Activated CD4-positive, alpha-beta memory T cell treated with anti-CD3 and anti-CD28 coated beads for 36 hours (primary cell): ENCODE measurements at places on chromosomes 3 and 15. TPM values are rescaled to one million over a fixed set of nuclear protein-coding genes. Genes with fewer than 3 reads are reported as not detected.
A peak's percentile ranks its signal among the peaks of the same experiment; 100 is the strongest.

The COL6A5 gene
- total RNA-seq = not detected

The EXD1 gene
- not detected for total RNA-seq

The TMEM207 gene
- total RNA-seq = not detected

The PLSCR5 gene
- not detected for total RNA-seq

The BTLA gene
- 17.3 TPM for total RNA-seq

The AQP9 gene
- 0.26 TPM for total RNA-seq

The IQCF2 gene
- not detected for total RNA-seq

The TMEM108 gene
- not detected for total RNA-seq

The TERC gene
- 11.5 TPM for total RNA-seq

The KNG1 gene
- not detected for total RNA-seq

The SERPINI2 gene
- not detected for total RNA-seq

The COL6A6 gene
- total RNA-seq = not detected

DNA sequence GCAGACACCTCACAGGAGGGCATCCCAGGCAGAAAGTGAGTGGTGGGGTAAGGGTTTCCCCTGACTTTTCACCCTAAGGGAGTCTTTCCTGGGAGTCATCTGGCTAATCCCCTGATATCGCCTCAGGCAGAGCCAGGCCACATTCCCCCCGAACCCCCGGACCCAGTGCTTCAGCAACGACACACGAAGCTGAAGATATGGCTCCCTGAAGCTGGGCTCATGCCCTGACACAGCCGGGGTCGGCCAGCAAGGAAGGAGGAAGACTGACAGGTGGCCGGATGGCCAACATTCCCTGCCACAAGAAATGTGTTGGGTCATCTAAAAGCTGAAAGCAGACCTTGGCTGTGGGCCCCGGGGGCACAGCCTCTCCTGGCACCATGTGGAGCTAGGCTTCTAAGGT, 14.4 kb downstream of the CHST13 start:
- no peak for DNase-seq
- no peak overlapping the region for H3K4me3 ChIP-seq
- H3K4me1 ChIP-seq = no peaks in the 10 kb centered on the region
- no peaks in the 10 kb centered on the region for H3K36me3 ChIP-seq
- peaks cover 12% of the 10 kb centered on the region for H3K27me3 ChIP-seq
- H3K27ac ChIP-seq = no peak overlapping the region

DNA sequence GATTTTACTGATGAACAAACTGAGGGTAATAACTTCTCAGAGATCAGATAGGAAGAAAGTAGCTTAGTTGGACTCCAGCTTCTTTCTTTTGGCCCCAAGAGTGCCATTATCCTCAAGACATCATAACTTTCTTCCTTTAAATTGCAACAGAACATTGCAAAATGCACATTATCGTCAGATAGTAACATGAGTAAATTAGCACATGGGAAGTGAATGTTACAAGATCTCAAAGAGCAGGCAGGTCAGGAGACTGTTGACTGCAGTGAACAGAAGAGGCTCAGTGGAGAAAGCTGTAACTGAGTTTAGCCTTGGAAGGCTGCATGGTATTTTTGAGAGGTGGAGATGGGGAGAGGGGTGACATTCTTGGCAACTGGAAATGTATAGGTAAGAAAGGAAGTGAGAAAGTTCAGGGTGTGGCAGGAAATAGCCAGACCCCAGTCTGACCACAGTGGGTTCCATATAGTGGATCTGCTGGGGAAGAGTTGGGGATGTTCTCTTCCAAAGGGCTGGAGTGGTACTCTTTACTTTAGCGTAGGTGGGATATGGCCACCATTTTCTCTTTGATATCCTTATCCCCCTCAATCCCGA, 307.7 kb downstream of the RPLP1 start:
- peak; percentile 44 for DNase-seq
- H3K27me3 ChIP-seq = peaks cover 3% of the 10 kb centered on the region
- H3K4me3 ChIP-seq = peak overlapping the region; percentile 21
- H3K4me1 ChIP-seq = peaks cover 77% of the 10 kb centered on the region

DNA sequence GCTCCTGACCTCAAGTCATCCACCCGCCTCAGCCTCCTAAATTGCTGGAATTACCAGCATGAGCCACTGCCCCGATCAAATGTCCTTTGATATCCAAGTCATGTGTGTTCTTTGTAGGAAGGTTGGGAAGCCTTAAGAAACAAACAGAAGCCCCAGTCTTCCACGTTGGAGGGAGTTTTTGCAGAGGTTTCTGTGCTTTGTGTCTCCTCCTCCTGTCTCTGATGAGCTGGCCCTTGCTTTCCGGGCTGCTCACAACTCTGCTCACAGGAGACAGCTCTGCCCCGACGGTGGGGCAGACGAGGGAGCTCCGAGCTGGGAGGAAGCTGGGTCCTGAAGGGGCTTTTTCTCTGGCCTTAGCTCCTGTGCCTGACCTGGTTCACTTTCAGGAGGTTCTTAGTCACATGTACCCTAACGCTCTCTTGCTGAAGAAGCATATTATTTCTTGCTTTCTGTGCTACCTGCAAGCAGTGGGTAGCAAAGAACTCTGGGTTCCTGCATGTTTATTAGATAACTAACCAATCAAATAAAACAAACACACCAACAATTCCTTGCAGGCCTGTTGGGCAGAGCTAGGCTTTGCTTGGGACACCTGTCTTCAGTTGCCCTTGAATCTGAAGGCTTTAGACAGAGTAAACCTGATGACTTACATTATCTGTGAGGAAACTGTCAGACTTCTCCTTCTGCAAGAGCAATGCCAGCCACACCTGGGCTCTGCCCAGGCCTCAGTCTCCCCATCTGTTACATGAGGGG, 52.6 kb upstream of the SMAD6 start:
- no peak overlapping the region for H3K4me3 ChIP-seq
- peaks cover 3% of the 10 kb centered on the region for H3K27me3 ChIP-seq
- H3K36me3 ChIP-seq = no peaks in the 10 kb centered on the region
- no peak for DNase-seq

- no peak for DNase-seq
- H3K4me3 ChIP-seq = no peak overlapping the region
Observed at GRCh38 chr15:61807281-61807929, 252.8 kb downstream of the VPS13C start.

GRCh38 chr3:129132097-129132866, 10.7 kb upstream of the RAB43 start:
- no peak for DNase-seq
- no peak overlapping the region for H3K4me3 ChIP-seq
- no peaks in the 10 kb centered on the region for H3K27me3 ChIP-seq

GRCh38 chr3:42476225-42477125, 26.0 kb upstream of the VIPR1 start:
- no peaks in the 10 kb centered on the region for H3K4me1 ChIP-seq
- DNase-seq = no peak
- peaks cover 5% of the 10 kb centered on the region for H3K36me3 ChIP-seq

DNA sequence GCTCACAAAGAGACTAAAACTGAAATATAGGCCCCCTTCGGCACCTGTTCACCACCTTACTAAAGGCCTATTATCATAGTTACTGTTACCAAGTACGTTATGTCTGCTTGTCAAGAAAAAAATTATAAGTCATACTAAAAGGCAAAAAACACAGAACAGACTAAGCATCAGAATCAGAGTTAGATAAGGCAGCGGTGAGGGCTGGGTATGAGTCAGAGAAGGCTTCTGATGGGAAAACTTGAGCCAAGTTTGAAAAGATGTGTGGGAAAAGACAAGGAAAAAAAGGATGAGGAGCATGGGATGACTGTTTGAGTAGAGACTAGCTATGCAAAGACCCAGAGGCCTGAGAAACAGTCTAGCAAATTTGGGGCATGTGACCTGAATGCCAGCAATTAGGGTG, 387.2 kb upstream of the SGO1 start:
- no peaks in the 10 kb centered on the region for H3K4me1 ChIP-seq
- no peaks in the 10 kb centered on the region for H3K36me3 ChIP-seq
- no peak overlapping the region for H3K27ac ChIP-seq
- no peak overlapping the region for H3K4me3 ChIP-seq
- H3K27me3 ChIP-seq = no peaks in the 10 kb centered on the region

- H3K4me3 ChIP-seq = no peak overlapping the region
- no peaks in the 10 kb centered on the region for H3K36me3 ChIP-seq
- no peaks in the 10 kb centered on the region for H3K4me1 ChIP-seq
Observed at GRCh38 chr15:32687556-32687955, 30.2 kb upstream of the GREM1 start.

DNA sequence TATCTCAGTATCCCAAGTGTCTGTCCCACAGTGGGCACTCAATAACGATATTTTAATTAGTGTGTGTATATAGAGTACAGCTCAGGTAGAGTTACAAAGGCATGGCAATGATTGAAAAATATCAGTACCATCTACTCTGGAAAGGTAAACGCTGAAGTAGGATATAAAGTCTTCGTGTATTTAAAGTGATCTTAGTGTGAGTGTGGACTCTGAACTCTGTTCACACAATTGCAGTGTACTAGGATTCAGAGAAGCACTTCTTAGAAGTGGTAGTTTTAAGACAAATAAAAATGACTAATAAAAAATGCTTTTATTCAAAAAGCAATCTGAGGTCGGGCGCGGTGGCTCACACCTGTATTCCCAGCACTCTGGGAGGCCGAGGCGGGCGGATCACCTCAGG, 62.9 kb upstream of the RAP2B start:
- H3K27ac ChIP-seq = no peak overlapping the region
- H3K4me1 ChIP-seq = no peaks in the 10 kb centered on the region
- no peak overlapping the region for H3K4me3 ChIP-seq
- DNase-seq = no peak
- no peaks in the 10 kb centered on the region for H3K27me3 ChIP-seq
- H3K36me3 ChIP-seq = no peaks in the 10 kb centered on the region

GRCh38 chr3:115617591-115617990, 5.7 kb upstream of the GAP43 start:
- DNase-seq = no peak
- H3K4me1 ChIP-seq = peaks cover 23% of the 10 kb centered on the region
- no peak overlapping the region for H3K27ac ChIP-seq
- H3K36me3 ChIP-seq = no peaks in the 10 kb centered on the region

DNA sequence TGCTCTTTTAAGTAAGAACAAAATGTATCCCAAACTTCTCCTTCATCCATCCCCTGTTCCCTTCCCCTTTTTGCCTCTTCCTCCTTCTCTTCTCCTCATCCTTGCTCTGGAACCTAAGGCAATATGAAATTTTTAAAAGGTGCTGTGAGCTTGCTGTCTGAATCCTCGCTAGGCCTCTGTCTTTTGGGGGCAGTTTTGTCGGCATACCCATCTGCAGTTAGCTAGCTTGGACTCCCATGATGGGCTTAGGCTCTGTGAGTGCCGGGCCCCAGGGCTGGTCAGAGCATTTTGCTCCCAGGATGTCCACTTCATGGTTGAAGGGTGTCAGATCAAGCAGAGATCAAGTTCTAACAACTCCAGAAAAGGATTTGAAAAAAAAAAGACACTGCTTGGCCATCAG, 18.6 kb downstream of the ZIC1 start:
- DNase-seq = no peak
- H3K27ac ChIP-seq = no peak overlapping the region
- peaks cover 2% of the 10 kb centered on the region for H3K36me3 ChIP-seq
- no peak overlapping the region for H3K4me3 ChIP-seq
- peaks cover 21% of the 10 kb centered on the region for H3K27me3 ChIP-seq

- peaks cover 2% of the 10 kb centered on the region for H3K36me3 ChIP-seq
- no peak for DNase-seq
Observed at GRCh38 chr3:72188536-72188935, 403.6 kb upstream of the PROK2 start.

GRCh38 chr3:9173445-9173844, 76.0 kb downstream of the SRGAP3 start:
- DNase-seq = no peak
- no peaks in the 10 kb centered on the region for H3K4me1 ChIP-seq
- no peak overlapping the region for H3K4me3 ChIP-seq
- no peaks in the 10 kb centered on the region for H3K27me3 ChIP-seq

DNA sequence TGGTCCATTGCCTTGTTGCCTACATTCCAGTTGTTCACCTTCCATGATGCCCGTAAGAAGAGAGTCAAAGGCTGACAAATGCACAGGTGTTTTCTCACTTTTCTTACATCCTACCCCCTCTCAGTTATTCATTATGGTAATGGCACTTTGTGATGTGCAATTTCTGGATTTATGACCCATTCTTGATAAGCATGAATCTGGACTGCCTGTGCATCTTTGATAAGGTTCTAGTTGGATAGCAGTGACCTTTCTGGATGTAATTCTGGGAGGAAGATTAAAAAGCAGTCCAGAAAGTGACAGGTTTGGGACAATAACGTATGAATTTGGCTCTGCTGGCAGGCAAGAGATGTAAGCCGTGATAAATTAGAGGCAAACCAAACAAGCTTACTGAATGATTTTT, 101.5 kb downstream of the ROBO2 start:
- no peaks in the 10 kb centered on the region for H3K4me1 ChIP-seq
- no peaks in the 10 kb centered on the region for H3K27me3 ChIP-seq
- H3K4me3 ChIP-seq = no peak overlapping the region
- DNase-seq = no peak

GRCh38 chr3:195204360-195205163, 66.4 kb downstream of the XXYLT1 start:
- H3K4me3 ChIP-seq = no peak overlapping the region
- peaks cover 22% of the 10 kb centered on the region for H3K4me1 ChIP-seq
- H3K27me3 ChIP-seq = no peaks in the 10 kb centered on the region

GRCh38 chr15:63082366-63082765, 39.3 kb upstream of the LACTB start:
- no peak for DNase-seq
- no peak overlapping the region for H3K27ac ChIP-seq
- peaks cover 5% of the 10 kb centered on the region for H3K27me3 ChIP-seq
- H3K4me3 ChIP-seq = no peak overlapping the region

GRCh38 chr15:70297465-70298058, 199.8 kb upstream of the TLE3 start:
- H3K4me1 ChIP-seq = peaks cover 15% of the 10 kb centered on the region
- DNase-seq = no peak
- H3K27ac ChIP-seq = no peak overlapping the region
- H3K36me3 ChIP-seq = no peaks in the 10 kb centered on the region
- no peak overlapping the region for H3K4me3 ChIP-seq

GRCh38 chr3:182735672-182736071, 57.6 kb upstream of the ATP11B start:
- no peak for DNase-seq
- H3K27ac ChIP-seq = no peak overlapping the region
- H3K4me1 ChIP-seq = no peaks in the 10 kb centered on the region
- H3K27me3 ChIP-seq = peaks cover 4% of the 10 kb centered on the region

DNA sequence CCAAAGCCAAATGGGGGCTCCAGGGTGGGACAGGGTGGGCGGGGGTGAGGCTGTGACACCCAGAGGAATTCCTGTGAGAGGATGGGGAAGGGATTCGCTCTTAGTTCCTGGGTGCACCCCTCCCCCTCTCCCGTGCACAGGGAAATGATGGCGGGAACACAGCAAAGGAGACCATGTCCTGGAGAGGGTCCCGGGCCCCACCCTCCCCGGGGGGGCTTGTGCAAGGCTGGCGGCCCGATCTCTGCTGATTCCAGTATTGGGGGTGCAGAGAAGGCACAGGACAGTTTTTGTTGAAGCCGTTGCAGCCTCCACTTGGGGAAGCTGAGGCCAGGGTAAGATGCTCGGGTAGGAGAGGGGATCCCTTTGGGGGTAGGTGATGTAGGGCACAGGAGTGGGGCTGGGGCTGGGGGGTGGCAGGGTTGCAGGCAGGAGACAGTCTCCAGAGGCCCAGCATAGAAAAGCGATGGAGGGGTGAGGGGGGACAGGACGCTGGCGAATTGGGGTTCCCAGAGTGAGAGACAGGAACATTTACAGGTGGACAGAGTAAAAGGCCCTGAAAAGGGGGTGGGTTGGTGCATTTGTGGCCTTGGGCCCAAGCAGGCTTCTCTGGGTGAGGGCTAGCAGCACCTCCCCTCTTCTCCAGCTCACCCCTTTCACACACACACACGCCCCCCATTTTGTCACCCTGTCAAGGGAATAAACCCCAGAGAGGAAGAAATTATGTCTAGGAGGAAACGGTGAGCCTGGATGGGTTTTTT, 38.5 kb downstream of the HMCES start:
- H3K36me3 ChIP-seq = peaks cover 8% of the 10 kb centered on the region
- no peak for DNase-seq
- H3K27ac ChIP-seq = no peak overlapping the region

- H3K36me3 ChIP-seq = no peaks in the 10 kb centered on the region
- no peak for DNase-seq
- peaks cover 17% of the 10 kb centered on the region for H3K27me3 ChIP-seq
Observed at GRCh38 chr3:124051636-124052035, 59.7 kb upstream of the ROPN1 start.
